ENCODE measurements at places on chromosomes 4 and X. TPM values are rescaled to one million over a fixed set of nuclear protein-coding genes. Genes with fewer than 3 reads are reported as not detected.
A peak's percentile ranks its signal among the peaks of the same experiment; 100 is the strongest.

GRCh38 chr4:75142850-75143249 is 209.9 kb downstream of the PARM1 start:
- DNase-seq = no peak

DNA sequence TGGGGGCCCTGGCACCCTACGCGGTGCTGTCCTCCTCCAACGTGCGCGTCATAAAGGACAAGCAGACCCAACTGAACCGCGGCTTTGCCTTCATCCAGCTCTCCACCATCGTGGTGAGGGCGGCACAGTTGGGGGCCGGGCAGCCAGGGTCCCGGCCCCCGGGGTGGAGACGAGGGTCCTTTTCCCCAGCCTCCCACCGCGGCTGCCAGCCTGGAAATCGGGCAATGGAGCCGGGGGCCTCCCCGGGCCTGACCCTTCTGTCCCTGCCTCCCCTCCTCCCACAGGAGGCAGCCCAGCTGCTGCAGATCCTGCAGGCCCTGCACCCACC is 13.7 kb upstream of the UBA1 start:
- DNase-seq = no peak

DNA sequence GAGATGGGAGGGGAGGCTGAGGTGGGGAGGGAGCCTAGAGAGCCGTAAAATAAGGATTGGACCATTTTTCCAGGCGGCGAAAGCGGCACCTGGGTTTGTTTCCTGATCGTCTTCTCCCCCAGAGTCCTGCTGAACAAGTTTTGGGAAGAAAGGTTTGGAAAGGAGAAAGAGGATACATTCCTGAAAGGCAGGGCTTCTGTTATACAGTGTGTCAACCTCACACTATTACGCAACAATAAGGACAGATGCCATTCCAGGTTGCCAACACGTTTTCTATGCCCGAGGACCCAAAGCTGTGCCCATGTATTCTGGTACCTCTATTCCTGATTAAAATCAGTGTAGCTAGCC is 658 bp downstream of the SCOC start:
- DNase-seq = no peak

- no peak for DNase-seq
Observed at GRCh38 chr4:38332699-38333098, 331.3 kb upstream of the KLF3 start.

- DNase-seq = no peak
Observed at GRCh38 chr4:98710831-98711230, 52.4 kb upstream of the TSPAN5 start.

GRCh38 chrX:136067097-136067496 is 80.2 kb upstream of the FHL1 start:
- no peak for DNase-seq

GRCh38 chr4:162706632-162707031 is 460.1 kb downstream of the NAF1 start:
- no peak for DNase-seq

- DNase-seq = peak; percentile 26
Observed at GRCh38 chr4:3767570-3768288, 1.5 kb downstream of the ADRA2C start.

- DNase-seq = no peak
Observed at GRCh38 chr4:106096454-106096853, 201.2 kb downstream of the NPNT start.

Gene UGT2B15
- total RNA-seq = 50.8 TPM
